Fibroblast of the aortic adventitia (primary cell): ENCODE measurements at places on chromosomes 1 and 21. TPM values are rescaled to one million over a fixed set of nuclear protein-coding genes. Genes with fewer than 3 reads are reported as not detected.

ZFP69 gene
- 1.7 and 3.4 TPM in 2 replicates for total RNA-seq

LRRIQ3 gene
- 1.3 and 1.4 TPM in 2 replicates for total RNA-seq

DPYD gene
- 81.9 and 183 TPM in 2 replicates for total RNA-seq

BRDT gene
- total RNA-seq = not detected in 2 replicates

LCE6A gene
- not detected in 2 replicates for total RNA-seq
